T-helper 22 cell (primary cell): ENCODE measurements at places on chromosomes 11 and 22.

GRCh38 chr11:69193151-69193550 lies 37.4 kb downstream of the SMIM38 start:
- no peak for DNase-seq

DNA sequence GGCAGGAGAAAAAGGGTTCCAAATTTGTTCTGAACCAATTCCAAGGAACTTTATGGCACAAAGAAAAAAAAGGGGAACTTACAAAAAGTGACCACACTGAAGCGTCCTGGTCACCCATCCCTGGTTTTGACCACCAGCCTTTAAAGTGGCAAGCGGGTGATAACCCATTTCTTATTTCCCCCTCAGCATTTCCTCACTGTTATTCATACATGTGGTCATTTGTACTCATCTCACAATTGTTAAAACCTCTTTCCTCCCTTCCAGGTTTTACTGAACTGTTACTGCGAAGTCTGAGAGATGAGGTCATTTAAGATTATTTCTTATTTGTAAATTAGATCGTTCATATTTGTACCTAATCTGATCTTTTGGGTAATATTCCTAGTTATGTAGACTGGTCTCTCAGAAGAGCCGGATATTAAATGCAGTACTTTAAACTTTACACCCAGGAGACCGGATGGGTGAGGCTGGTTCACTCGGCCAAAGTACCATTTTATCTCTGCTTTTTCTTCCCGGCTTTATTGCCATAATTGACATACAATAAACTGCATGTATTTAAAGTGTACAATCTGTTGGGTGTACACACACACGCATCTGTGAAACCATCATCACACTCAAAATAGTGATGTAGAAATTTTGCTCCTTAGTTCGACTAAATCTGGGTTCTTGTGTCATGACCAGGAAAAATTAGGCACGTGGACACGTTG lies 47.0 kb downstream of the CDPF1 start:
- DNase-seq, result no peak

DNA sequence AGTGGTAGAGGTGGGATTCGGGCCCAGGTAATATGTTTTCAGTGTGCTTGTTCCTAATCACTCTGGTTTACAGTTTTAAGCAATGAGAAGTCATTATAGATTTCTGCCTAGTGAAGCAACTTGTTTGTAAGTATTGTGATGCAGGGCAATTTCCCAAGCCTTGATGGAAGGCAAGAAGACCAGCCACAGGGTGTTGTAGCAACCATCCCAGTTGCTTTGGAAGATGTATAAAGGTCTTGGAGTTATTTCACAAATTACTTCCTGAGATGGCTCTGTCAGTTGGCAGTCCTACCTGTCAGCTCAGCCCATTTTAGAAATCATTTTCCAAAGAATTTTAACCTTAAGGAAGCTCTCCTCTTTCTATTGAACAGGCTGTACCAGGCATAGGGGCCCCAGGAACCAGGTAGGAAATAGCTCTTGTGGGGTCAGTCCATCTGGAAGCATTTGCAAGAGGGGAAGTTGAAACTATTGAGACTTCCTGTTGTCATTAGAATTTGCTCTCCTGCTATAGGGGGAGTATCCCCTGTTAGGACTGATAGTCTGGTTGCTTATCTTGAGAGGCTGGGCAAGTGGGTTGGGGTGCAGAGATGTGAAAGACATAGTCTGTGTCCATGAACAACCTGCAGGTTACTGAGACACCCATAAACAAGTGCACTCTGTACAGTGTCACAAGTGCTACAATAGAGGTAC lies 47.9 kb downstream of the STIM1 start:
- DNase-seq, result no peak

DNA sequence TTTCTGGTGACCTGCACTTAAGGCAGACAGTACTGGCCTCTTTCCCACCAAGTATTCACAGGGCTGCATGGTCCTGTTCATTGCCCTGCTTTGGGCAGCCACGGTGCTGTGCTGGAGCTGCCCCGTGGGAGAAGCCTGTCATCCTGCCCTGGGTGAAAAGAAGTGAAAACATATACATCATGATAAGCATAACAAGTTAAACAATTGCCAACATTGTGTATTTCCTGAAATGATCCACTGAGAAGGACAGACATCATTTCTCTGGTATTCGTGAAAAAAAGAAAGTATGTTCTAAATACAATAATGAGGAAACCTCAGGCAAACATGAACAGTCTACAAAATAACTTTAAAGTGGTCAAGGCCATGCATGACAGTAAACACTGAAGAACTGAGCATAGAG lies 393.1 kb downstream of the TMEM135 start:
- DNase-seq, result no peak

DNA sequence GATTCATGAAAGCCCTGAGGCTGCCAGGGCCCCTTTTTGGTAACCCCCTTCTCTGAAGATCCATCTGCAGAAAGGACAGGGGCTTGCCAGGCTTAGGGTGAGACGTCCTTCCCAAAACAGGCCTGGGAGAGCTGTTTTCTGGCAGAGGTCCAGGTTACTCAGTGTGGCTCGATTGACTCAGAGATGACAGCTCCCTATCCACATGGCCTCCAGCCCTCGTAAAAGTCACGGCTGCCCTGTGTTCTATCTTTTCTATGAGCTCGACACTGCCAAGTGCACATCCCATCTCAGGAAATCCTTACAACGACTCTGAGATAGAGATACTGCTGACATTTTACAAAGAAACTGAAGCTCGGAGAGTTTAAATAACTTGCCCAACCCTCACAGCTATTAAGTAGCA lies 20.4 kb downstream of the ADAMTS8 start:
- DNase-seq, result no peak

DNA sequence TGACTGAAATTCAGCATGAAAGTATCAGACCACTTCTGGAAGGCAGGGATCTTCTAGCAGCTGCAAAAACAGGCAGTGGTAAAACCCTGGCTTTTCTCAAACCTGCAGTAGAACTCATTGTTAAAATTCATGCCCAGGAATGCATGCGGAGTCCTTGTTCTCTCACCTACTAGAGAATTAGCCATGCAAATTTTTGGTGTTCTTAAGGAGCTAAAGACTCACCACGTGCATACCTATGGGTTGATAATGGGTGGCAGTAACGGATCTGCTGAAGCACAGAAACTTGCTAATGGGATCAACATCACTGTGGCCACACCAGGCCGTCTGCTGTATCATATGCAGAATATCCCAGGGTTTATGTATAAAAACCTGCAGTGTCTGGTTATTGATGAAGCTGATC lies 19.1 kb downstream of the ZBTB44 start:
- DNase-seq, result no peak

DNA sequence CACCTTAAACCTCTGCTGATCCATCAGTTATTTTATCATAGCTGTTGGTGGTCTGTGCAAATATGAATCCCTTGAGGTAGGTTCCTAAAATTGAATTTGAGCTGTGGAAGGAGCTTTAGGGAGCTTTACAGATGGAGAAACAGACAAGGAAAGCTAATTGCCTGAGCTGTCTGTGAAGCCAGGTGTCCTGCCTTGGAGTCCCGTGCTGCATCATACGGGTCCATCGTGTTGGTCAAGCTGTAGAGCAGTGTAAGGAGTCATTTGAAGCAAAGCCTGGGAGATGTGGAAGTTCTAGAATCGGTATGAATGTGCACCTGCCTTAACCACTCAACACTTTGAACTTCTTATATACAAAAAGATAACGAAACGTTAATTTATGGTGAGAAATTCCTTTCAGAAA lies 1.0 kb downstream of the POLA2 start:
- DNase-seq, result no peak

DNA sequence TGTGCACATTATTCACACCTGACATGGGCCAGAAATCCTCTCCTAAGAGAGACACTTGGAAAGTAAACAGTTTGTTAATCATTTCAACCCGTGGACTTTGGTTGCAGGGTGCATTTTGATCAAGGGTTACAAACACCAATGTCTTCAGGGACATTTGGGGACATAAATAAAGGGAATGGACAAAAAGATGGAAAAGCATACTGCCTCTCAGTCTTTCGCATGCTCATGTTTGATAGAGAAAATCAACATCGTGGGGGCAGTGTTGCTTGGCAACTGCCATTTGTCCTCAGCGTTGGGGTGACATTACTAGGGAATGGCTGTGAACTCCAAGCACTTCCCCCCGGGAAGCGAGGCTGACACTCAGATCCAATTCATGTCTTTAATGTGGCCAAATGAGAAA lies 114.7 kb upstream of the OR4B1 start:
- DNase-seq, result no peak

DNA sequence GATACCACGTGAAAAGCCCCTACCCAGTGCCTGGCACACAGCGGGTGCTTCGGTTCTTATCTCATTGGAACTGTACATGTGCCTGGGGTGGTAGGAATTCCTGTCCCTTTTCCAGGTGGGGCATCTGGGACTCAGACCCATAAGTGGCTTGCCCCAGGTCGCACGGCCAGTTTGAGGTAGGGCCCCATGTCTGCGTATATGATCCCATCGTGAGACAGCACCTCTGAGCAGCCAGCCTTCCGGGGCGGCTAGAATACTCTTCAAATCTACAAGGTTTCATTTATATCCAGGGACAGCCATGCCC lies 33.5 kb upstream of the SMIM38 start:
- DNase-seq, result no peak

DNA sequence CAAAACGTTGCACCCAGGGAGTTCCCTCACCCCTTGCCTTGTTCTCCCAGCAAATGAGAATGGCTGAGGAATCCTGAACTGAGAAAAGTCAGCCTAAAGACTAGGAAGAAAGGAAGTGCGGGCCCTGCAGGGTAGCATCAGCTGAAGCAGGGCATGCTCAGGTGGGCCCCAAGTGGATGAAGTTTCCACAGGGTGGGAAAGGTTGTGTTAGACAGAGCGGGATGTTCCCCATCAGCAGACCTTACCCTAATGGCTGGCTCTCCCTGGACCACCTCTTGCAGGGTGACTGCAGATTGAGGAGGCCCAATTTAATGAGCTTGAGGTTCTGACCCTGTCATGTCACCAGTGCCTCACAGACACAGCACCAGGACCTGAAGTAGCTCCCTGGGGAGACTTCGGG lies 81.5 kb upstream of the MYOD1 start:
- no peak for DNase-seq

- no peak for DNase-seq
Measured at GRCh38 chr22:17137861-17138425, 16.8 kb upstream of the TMEM121B start.

DNA sequence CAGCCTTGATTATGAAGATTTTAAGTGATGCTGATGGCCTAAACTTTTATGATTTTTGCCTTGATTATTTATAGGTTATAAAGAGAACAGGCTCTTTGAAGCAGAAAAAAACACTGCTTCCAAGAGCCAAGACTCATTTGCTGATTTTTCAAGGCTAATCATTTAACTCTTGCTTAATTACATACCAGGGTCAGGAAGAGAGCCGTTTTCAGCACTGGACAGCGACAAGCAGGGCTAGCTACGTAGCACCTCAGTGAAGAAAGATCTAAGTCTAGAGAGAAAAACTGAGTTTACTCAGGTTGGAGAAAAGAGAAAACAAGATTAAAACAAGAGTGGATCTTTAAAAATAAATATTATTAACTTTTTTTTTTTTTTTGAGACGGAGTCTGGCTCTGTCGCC lies 615.4 kb upstream of the B3GAT1 start:
- DNase-seq, result no peak
